ENCODE measurements at places on chromosomes 7 and 10. TPM values are rescaled to one million over a fixed set of nuclear protein-coding genes. Genes with fewer than 3 reads are reported as not detected.

DNA sequence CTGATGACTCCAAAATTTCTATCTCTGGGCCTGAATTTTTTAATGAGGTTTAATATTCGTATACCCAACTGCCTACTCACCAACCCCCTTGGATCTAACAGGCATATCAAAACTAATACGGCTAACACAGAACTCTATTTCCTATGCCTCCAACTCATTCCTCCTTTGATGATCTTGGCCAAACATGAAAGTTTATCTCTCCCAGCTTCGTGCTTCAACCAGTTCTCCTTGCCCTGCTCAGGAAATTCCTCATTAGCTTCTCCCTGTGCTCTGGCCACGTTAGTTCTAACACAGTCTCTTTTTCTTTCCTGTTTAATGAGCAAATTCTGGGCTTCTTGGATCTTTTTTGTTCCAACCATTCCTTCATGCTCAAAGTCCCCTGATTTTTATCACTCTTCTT is 138.9 kb upstream of the PTN start:
- no peak for DNase-seq

GRCh38 chr10:32161586-32161985 is 105.4 kb upstream of the KIF5B start:
- DNase-seq = no peak

- DNase-seq = no peak
Measured at GRCh38 chr10:86257683-86258082, 108.9 kb downstream of the GRID1 start.

- no peak for DNase-seq
Measured at GRCh38 chr7:71173955-71174354, 42.0 kb downstream of the GALNT17 start.

GRCh38 chr10:132306343-132306685 is 1.4 kb downstream of the STK32C start:
- no peak for DNase-seq

- no peak for DNase-seq
Measured at GRCh38 chr7:143362131-143363015, at the start of gene FAM131B. TSS of gene FAM131B (minus strand) at chr7:143362713. CDS start at chr7:143362603, 110 bp downstream.

DNA sequence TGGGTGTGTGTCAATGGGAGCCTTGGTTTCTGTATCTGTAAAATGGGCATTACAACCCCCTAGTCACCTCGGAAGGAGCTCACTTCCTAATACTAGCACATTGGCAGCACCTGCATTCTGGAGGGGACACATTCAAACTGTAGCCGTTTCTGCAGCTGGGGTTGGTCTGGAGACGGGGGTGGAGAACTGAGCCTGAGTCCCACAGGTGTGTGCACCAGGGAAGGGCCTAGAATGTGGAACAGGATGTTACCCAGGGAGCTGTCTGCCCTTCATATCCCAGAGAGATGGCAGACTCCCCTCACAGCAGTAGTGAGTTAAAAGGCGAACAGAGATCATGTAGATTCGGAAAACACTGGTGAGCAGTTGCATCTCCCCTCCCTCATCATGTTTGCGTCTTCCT is 272.8 kb upstream of the ZNF32 start:
- no peak for DNase-seq

GRCh38 chr10:76197293-76197692 is 765.9 kb downstream of the LRMDA start:
- DNase-seq = no peak

DNA sequence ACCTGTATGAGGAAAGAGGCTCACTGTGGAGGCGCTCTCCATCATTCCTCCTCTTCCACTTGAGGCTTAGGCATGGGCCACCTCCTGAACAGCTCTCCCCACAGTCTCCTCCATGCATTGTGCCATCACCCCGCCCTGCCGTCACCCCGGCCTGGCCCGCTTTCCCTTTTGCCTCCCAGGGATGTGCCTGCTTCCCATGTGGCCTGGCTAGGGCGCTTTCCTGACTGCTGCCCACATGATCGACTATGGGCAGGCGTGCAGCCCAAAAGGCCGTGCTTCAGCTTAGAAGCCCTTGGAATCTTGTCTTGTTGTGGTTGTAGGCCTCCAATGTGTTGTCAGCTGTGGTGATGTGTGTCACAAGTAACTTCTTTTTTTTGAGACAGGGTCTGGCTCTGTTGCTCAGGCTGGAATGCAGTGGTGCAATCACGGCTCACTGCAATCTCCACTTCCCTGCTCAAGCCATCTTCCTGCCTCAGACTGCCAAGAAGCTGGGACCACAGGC is 1.8 kb upstream of the ACTR3C start:
- no peak for DNase-seq

- no peak for DNase-seq
Measured at GRCh38 chr7:91325726-91326125, 61.5 kb downstream of the FZD1 start.

DNA sequence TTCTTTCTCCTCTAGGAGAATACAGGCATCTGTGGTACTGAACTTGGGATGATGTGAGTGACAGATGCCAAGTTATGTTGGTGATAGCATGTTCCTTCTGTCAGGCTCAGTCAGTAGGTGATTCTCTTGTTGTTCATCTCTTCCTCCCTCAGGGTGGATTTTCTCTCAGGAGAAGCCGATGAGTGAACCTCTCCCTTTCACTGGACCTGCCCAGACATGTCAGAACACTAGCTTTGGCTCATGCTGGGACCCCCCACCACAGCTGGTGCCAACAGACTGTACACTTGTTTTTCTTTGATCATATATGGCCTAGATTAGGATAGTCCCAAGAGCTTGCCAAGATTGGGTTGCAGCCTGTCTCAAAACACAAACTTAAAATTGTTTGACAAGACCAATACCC is 129.4 kb downstream of the BMPER start:
- DNase-seq = no peak

DNA sequence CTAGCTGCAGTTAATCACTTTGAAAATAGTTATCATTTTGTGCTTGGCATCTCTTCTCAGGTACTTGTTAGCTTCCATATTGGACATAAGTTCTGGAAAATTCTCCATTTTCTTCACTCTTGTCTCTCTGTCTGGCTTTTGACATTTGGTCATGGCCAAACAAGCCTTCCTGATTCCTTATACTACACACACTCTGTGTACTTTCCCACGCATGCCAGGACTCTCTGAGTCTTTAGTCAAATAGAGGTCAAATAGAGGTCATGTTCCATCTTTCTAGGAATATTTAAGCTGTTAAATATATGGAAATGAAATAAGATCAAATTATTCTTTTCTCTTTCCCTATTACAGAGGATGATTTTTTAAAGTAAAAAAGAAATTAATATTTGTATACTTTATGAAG is 235.5 kb upstream of the PLXDC2 start:
- no peak for DNase-seq

GRCh38 chr10:119502209-119502608 is 40.3 kb downstream of the RGS10 start:
- DNase-seq = peak; percentile 71

DNA sequence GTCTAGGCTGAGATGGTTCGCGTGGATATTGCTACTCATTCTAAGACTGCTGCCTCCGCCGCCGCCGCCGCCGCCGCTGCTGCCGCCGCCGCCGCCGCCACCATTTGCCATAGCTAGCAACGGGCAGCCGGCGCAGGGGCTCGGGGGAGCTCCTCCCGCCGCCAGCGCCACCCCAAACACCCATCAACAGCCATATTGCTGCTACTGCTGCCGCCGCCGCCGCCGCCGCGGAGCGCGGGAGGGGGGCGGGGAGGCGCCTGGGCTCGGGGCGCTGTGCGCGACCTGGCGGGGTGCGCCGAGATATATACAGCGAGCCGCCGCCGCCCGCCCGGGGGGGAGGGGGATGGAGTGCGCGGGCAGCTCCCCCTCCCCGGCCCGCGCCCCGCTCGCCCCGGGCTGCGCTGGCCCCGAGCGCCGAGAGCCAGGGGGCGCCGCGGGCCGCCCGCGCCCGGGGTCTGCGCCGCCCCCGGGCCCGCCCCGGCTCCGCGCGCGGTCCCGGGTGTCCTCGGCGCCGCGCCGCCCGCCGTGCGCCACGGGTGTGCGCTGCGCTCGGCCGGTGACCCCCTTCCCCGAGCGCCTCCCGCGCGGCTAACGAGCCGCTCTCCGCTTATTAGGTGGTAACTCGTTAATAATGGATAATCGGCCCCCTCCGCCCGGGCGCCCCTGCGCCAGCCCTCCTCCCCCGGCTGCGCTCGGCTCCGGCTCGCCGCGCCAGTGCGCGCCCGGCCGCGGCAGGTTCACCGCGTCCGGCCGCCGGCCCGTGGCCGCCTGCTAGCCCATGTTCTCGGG is at the start of gene KCNMA1:
KCNMA1 (minus strand) TSS at position 277 of the 789 bp plus-strand sequence.
- DNase-seq = no peak

DNA sequence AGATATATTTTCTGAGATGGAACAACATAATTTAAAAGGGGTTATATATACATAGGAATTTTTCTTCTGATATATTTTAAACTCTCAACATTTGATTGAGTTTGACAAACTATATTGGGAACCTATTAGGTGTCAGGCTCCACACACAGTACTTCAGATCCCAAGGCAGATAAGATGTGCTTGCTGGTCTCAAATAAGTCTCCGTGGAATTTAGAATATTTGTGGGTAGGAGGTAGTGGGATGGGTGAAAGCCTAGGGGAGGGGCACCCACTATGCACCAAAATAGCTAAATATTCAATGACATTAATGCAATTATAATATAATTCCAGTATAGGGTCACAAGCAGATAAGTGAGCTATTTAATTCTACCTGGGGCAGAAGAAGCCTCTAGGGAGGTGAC is 81.5 kb downstream of the ARL4A start:
- no peak for DNase-seq

GRCh38 chr10:132540456-132540855 is 2.9 kb downstream of the INPP5A start:
- no peak for DNase-seq

GRCh38 chr7:50449501-50449880 is 659 bp downstream of the FIGNL1 start:
- no peak for DNase-seq

DNA sequence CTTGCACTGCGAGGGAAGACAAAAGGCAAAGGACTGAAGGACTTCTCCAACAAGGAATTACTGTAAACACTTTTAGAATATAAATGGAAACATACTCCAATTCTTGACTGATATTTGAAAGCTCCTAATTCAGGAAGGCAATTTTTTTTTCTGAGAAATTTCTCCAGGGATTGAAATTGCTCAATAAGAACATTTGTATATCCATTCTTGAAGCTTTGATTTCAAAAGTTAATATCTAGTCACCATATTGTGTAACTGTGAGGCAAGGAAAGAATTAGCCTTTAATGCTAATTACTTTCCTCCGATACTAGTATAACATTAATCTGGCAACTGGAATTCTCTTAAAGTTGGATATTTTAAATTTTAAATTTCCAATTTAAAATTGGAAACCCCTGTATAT is 188.4 kb upstream of the COL1A2 start:
- no peak for DNase-seq

DNA sequence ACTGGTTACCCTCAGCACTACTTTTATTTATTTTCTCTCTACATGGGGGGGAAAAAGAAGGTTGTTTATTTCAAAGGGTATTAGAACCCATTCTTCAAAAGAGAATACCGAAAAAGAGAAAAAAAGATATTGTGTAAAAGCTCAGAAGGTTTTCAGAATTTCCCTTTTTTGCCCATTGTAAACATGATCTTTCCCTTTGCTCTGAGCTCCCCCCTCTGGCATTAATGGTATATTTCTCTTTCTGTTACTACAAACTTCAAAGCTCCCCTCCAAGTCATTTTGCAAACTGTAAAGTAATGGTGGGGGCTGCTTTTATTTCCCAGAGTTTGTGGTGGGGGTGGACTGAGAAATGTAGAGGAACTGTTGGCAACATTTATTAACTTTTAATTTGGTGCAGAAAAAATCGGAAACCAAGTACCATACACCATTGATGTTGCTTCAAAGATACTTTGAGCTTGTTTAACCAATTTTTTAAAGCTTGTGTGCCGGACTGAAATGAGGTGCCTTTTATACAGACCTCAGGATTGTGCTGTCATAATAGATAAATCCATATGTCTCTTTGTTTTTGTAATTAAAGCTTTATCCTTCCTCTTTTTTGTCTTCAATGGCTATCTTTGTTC is 181.5 kb downstream of the EXOC4 start:
- no peak for DNase-seq

DNA sequence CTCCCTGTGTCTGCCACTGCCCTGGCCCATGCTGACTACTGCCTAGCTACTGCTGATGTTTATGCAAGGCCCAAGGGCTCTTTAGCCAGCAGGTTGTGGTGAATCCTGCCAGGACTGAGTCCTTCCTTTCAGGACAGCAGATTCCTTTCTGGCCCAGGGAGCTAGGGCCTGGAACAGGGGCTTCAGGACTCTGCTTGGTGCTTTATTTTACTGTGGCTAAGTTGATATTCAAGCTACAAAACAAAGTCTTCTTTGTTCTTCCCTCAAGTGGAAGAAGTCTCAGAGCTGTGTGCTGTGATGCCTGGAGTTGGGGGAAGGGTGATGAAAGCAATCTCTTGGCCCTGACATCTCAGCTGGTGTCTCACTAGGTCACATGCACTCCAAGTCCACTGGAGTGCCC is 66.2 kb upstream of the NME8 start:
- no peak for DNase-seq

DNA sequence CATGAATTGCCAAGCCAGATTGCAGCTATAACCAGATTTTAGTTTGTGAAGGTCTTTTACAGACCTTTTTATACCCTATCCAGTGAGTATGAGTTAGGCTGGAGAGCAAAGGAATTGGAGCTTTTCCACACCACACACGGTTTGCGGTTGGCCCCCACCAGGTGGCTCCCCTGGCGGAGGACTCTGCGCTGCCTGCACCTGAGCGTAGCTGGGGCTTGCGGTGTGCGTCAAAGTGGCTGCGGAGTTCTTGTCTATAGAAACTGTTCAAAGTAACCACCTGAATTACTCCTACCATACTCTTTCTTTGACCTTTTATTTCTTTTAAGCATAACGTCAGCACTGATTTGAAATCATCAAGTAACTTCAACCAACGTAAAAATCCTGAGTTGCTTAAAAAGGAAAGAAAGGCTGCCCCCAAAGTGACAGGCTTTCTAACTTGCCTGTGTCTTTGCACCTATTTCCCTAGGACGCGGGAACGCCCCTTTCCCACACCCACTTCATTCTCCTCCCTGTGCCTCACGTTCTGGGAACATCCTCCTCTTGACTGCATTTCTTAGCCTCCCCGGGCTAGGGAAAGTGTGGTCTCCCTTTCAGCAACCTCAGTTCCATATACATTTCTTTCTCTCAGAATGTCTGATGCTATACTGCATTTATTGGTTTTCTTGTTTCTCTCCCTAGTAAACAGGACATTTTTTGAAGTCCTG is 47.6 kb upstream of the TMEM72 start:
- no peak for DNase-seq

DNA sequence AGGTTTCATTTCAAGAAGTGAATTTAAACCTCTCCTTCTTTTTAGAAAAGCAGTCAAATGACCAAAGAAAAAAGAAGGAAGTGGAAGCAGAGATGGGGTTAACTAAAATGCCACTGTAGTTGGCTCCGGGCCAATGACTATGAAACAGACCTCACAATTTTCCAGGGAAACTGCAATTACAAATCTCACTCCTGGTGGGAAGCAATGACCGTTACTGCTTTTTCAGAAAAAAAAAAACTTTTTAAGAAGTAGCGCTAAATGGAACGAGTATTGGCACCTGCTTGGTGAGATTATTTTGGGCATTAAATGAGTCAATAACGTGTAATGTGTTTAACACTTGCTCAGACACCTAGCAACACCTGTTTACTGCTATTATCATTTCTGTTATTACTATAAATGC is 1.2 kb downstream of the SFRP4 start:
- DNase-seq = no peak

Gene SPDYE6
- total RNA-seq = not detected

Gene PVRIG
- total RNA-seq = 21.7 TPM

Gene KLF14
- total RNA-seq = not detected

Gene CCDC172
- not detected for total RNA-seq

Gene LAMB1
- total RNA-seq = 0.41 TPM

Gene CREB5
- total RNA-seq = not detected

Gene ASZ1
- not detected for total RNA-seq

Gene ZNF679
- not detected for total RNA-seq
